Temporal lobe (tissue), 4 donors: ENCODE measurements at places on chromosomes 11 and 22. TPM values are rescaled to one million over a fixed set of nuclear protein-coding genes. Genes with fewer than 3 reads are reported as not detected.

The MS4A4E gene
- total RNA-seq: not detected

The MMP12 gene
- not detected for total RNA-seq

The DKK3 gene
- 197 TPM for total RNA-seq

The OVOL1 gene
- under 0.01 TPM for total RNA-seq

The CRYBB3 gene
- total RNA-seq: not detected

The OR5B21 gene
- total RNA-seq: not detected

The TTC36 gene
- 3.7 TPM for total RNA-seq

The OR51E1 gene
- total RNA-seq: 0.25 TPM

The VPS26B gene
- 62.2 TPM for total RNA-seq

The B3GAT1 gene
- total RNA-seq: 60.2 TPM

The PDE2A gene
- total RNA-seq: 80.4 TPM

The ART1 gene
- total RNA-seq: not detected

The ASCL2 gene
- 0.74 TPM for total RNA-seq

The TAGLN gene
- total RNA-seq: 13.0 TPM

The FRMD8 gene
- 6.9 TPM for total RNA-seq

The ACR gene
- total RNA-seq: not detected

The SLC43A3 gene
- total RNA-seq: 6.1 TPM

The KIF18A gene
- 3.4 TPM for total RNA-seq

The PTGDR2 gene
- 2.0 TPM for total RNA-seq

The ZDHHC13 gene
- 25.1 TPM for total RNA-seq

The NOX4 gene
- 6.9 TPM for total RNA-seq

The ENDOD1 gene
- total RNA-seq: 17.9 TPM
